ENCODE measurements at places on chromosomes 2 and 18.

GRCh38 chr18:23321996-23322395 is 131.1 kb upstream of the RIOK3 start:
- DNase-seq = no peak

DNA sequence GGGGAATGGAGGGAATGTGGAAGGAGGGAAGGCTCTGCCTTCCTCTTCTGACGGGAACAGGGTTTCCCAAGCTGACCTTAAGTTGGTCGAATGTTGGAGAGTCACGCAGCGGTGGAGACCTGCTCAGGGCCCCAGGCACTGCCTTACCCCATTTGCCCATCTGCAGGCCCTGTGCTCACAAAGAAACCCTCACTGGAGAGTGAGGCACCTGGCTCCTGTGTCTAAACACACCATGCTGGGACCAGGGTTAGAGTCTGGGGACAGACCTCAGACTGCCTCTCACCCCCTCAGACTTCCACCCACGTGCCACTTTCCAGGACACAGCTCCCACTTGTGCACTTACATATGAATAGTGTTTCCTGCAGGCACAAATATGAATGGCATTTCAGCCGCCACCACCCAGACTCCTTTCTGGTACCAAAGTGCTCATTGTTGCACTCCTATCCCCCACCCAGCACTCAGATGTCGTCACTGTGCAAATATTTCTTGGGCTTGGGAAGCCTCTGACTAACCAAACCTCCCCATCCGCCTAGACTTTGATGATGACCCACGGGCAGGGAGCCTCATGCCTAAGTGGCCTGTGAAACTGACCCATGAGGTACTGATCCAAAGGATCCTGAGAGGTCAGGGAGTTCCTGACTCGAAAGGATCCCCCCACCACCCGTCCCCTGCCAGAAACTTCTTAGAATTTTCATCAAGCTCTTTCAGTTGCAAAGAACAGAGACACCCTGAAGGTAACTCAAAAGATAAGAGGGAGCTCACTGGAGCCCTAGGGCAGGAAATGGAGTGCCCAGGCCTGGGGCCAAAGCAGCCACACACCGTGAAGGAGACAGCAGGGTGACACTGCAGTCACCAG is 78.3 kb downstream of the STPG4 start:
- no peak for DNase-seq

DNA sequence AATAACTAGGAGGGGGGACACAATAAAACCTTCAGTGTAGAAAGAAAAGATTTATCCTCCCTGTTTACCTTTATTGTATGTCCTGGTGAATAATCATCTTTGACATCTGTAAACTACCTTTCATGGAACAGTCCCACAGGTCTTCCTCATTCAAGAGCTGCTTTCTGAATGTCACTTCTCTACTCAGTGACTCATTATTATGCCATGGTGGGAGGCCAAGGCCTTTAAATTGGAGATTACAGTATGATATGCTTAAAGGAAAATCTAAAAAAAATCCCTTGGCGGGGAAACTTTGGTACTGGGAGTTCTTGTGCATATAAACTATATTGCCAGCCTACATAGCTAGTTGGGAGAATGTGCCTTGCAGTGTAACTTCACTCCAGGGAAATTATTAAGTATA is 713.0 kb downstream of the TDRD15 start:
- DNase-seq = no peak

DNA sequence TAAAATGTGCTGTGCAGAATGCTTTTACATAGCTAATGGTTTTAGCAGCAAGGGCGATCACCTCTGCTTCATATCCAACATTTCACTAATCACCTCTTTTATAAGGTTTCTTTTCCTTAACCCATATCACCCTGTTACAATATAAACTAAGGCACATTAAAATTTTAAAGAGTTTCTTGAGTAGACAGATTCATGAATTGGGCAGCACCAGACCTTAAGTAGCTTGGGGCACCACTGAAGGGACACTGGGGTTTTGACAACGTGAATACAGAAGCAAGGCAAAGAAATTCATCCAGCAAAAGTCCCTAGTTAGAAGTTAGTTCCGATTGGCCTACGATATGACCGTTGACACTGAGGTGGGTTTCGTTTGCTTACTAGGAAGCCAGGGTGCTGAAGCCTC is 44.0 kb upstream of the RALBP1 start:
- DNase-seq = no peak

GRCh38 chr18:11654736-11655605 is 34.1 kb upstream of the GNAL start:
- no peak for DNase-seq

DNA sequence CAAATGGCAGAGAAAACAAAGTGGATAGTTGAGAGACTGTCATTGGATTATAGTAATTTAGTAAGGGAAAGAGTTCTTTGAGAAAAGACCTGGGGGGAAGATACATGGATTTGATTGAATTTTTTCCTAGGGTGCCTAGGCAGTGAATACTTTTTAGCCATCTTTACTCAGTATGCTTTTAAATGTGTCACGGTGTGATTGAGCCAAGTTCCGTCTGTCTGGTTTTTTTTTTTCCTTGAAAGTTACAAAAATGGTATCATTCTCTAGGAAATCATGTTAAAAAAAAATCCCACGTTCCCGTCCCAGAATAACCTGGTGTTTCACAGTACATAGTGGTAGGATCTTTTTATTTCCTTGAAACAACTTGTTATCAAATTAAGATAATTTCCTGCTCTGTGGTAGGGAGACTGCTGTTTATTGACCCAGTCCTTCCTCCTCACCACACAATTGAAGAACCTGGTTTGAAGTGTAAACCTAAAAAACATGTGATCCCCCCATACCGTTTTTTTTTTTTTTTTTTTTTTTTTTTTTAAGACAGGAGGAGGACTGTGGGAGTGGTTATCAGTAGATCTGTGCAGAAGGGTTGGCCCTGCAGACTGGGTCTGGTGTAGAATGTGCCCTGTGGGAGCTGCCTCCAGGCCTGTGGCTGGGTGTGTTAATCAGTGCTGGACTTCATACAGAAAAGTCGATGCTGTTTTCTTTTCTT is 55.1 kb downstream of the DGKD start:
- DNase-seq = no peak

DNA sequence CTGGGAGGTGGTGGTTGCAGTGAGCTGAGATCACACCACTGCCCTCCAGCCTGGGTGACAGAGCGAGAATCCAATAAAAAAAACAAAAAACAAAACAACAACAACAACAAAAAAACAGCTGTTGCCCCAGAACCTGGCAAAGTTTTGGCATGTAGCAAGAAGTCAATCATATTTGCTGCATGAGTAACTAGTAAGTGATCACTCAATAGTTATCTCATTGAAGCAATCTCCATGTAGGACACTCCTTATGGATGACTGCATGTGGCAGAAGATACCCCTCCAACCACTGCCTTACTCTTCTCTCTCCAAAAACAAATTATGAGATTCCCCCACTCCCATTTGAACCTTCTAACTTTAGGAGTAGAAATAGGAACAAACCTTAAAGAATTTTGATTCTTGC is 113.7 kb downstream of the TTC27 start:
- DNase-seq = no peak

DNA sequence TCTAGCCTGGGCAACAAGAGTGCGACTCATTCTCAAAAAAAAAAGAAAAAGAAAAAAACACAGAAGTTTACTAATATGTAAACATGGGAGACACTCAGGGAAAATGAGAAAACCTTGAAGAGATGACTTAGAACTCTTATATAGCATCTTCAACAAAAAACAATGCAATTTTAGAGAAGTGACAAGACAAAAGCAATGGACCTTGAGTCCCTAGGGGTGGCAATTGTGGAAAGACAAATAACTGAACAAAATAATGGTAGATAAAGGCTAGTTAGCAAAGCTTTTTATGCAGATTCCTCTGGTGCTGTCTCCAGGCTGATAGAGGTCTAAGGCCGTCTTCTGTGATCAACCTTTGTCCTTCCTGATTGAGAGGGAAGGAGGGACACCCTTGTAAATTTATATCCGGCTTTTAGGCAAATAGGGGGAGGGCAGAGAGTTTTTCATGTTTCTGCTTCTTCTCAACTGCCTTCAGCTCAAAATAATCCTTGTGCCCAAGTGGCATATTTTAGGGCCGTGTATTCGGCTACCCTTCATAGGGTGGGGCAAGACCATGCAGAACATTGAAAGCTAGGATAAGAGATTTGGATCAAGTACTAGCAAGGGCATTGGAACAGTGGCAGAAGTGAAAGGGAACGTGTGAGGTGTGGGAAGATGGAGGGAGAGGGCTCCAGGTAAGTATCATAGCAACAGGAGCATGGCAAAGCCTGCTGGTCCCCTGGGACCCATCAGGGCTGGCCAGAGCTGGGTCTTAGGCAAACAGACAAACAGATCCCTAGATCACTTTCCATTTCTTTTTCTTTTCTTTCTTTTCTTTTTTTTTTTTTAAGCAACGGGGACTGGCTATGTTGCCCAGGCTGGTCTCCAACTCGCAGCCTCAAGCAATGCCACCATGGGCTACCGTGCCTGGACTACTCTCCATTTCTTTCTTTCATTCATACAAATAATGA is 116.2 kb upstream of the STPG4 start:
- DNase-seq = no peak

DNA sequence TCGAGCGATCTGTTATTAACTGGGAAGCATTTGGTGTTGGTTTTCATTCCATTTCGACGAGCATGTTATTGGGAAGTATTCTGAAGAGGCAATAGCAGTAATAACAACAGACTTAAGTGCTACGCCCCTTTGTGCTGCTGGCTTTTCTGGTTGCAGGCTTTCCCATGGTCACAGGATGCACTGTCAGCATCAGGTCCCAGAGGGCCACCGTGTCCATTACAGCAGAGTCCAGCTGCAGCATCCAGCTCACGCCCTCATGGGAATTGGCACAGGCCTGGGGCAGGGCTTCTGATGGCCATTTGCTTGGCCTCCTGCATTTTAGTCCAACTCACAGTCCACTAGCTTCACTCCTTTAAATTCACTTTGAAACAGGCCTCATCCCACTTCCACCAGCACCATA is 44.4 kb downstream of the BCL2L11 start:
- DNase-seq = no peak

DNA sequence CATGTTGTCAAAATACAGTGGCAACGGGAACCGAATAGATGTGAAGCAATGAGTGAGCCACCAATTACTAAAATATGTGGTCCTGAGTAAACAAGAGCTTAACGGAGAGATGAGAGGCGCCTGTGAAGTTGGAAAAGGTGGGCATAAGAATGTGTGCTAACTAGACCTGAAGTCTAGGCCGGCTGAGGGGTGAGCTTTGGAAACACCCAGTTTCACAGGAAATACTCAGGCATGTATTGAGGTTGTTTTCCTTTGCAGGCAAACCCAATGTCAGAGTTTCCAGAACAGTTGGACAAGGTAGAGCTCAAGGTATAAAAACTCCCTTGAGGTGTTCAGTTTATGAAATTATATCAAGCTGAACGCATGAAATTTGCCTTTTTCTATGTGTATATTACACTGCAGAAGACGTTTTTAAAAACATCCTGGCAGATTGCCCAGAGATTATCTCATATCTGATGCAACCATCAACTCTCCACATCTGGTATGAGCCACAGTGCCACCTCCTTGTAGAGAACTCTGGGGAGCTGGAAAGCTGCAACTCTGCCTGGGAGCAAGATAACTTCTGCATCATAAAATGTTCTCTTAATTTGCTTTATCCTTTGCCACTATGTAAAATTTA is 3.9 kb upstream of the WDSUB1 start:
- DNase-seq = no peak

DNA sequence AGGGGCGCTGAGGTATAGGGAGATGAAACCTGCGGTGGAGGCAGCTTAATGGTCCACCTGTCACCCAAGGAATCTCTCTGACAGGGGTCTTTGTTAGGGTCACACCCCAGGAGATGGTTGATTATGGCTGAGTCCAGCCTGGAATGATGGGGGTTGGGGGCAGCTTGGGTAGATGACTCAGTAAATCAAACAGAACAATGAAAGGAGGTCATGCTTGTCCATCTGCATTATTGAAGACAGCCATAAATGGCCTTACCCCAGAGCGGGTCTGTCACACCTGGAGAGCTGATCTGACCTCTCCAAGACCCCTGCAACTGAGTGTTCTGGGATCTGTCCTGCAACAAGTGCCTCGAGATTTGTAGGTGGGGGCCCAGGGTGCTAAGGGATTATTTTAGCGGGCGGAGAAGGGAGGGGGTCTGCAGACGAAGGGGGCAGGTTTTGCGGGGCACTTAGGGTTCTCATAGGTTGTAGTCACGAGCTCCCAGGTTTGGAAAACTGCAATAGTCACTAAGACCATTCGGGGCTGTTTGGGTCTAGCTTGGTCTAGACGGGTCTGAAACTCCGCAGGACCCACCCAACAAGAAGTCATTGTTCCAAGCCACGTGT is 771 bp upstream of the IGFBP2 start:
- DNase-seq = no peak

All from stimulated activated CD8-positive, alpha-beta memory T cell treated with anti-CD3 and anti-CD28 coated beads, Interleukin-4, amount 100 ng/mL, for 1 hour (primary cell).